Skin of body (tissue), 3 donors: ENCODE measurements at places on chromosomes 3 and 15.
A peak's percentile ranks its signal among the peaks of the same experiment; 100 is the strongest.

- no peak for DNase-seq
Observed at GRCh38 chr15:61938249-61938648, 122.0 kb downstream of the VPS13C start.

DNA sequence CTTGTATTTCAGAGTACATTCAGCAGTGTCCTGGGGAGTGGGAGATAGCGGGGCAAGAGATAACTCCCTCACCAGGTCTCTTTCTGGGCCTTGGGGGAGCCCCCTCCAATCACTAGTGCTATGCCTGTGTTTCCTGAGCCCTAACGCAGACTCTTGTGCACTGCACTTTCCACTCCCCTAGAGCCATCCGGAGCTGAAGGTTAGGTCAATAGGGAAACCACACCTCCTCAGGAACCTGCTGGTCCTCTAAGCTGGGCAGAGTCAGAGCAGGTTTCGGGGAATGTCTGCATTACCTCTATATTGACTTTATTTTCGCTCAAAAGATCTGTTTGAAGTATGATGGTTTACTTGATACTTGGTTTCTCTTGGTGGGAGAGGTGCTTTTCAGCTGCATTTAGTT, 617.0 kb upstream of the ROBO1 start:
- no peak for DNase-seq

- DNase-seq = no peak
Observed at GRCh38 chr15:80151148-80151547, 1.7 kb upstream of the FAH start.

- DNase-seq = no peak
Observed at GRCh38 chr15:92184679-92185230, 208.9 kb upstream of the ST8SIA2 start.

GRCh38 chr3:147391781-147392624, 14.3 kb downstream of the ZIC4 start:
- DNase-seq = peak; percentile 50
